Umbilical cord (tissue), 2 donors: ENCODE measurements at places on chromosomes 7 and 10.

DNA sequence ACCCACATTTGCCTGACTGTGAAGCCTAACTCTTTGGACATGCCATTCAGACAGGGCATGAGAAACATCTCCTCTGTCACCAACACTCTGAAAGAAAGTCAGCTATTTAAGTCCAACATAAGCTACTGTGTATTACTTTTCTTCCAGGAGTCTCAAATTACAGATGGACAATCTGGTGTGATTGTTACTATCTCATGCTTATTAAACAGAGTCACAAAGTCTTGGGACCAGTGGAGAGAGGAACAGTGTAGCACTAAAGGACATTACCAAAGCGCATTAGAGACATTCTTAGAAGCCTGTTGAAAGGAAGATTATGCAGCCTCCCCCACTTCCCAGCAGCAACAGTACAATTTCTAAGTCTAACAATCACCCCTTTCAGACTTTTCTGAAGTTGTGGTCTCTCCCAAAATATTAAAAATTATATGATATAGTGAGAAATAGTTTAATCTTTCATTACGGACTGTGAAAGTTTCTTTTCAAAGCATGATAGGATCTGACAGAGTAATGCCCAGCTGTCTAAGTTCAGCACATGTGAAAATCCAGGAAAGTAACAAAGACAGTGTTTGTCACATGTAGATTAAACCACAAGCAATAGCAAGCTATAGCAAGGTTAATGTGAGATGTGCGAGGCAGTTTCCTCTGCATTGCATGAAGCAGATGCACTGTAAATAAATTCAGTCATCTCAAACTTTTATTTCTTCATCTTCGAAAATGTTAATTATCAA is 280.9 kb upstream of the FZD8 start:
- no peak for DNase-seq

- DNase-seq, result no peak
These were observed 193.5 kb upstream of the HDAC9 start for GRCh38 chr7:18302097-18302496.

- peak; percentile 84 for DNase-seq
These were observed 8.2 kb downstream of the PRXL2A start for GRCh38 chr10:80416479-80417098.

DNA sequence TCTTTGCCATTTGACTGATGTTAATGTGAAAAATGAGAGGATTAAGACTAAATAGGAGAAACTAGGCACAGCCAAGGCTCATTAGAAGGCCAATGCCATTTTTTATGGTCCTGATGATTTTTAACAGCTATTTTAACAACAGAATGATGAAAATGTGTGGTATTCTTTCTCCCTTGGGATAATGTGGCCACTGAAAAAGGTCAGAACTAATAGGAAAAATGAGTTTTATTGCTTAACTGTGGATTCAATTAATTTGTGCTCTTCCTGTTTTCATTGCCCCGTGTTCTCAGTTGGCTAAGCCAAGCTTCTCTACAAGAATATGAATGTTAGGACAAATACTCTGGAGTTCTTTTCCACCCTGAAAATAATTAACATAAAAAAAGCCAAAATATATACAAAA is 56.6 kb downstream of the BMPER start:
- DNase-seq, result no peak

DNA sequence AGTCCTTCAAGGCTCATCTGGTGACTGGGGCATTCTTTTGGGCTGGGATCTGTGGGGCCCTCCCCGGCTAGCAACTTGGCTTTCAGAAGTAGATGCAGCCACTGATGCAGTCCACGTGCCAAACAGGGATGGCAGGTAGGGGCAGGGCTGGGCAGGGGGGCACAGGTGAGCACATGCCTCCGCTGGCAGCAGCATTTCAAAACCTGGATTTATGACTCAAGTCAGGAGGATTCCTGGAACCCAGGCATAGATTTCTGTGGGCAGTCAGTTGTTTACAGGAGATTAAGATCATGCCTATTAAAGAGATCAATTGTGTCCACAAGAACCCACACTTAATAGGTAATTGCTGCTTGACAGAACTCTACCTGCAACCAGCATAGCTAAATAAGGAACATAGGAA is 839 bp upstream of the HABP2 start:
- DNase-seq, result no peak

- DNase-seq, result no peak
These were observed 81.3 kb upstream of the DKK1 start for GRCh38 chr10:52232561-52233350.

DNA sequence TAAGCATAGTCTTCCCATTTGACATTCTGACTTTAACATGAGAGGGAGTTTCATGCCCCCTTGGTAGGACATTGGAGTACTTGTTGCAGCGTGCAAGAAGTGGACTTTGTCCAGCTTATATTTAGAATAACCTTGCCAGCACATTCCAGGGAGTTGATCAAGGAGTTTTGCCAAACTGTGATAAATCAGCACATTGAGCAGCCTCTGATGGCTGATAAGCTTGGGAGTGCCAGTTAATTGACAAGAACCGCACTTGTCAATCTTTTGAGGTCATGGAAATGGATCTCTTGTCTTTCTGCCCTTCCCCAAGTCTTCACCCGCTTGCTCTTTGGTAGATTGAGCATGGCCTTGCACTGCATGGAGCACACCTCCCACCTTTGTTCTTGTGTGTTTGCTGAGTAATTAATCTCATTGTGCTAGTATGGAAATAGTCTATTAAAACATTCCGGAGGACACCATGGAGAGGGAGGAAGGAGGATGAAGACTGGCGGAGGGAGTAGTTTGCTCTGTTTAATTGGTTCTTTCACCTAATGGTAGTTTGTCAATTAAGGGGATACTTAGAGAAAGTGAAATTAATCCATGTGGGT is 668.5 kb upstream of the GALNT17 start:
- no peak for DNase-seq

DNA sequence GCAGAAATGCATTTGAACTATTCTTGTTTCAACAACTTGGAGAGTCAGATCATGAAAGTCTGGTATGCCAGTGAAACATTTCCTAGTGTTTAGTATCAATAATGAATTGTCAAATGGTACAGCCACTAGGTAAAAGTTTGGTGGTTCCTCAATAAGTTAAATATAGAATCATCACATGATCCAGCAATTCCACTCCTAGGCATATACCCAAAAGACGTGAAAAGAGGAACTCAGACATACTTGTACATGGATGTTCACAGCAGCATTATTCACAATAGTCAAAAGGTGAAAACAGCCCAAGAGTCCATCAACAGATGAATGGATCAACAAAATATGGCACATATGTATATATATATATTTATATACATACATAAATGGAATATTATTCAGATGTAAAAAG is 67.0 kb upstream of the HPS1 start:
- no peak for DNase-seq

DNA sequence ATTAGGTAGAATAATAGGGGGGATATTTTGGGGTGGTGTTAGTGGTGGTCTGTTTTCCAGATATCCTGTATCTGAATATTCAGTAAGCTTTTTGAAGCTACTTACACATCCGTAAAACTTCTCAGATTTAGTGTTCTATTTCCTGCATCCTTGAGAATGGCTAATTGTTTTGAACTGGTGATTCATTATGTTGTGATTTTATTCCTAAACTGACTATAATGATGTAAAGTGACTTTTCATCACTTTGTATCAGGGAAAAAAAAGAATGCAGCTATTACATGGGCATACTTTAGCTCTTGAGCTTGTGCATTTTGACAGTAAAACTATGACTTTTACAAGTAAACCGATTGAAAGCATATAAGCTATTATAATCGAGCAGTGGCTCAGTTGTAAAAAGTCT is 18.2 kb downstream of the WAC start:
- DNase-seq, result no peak

GRCh38 chr10:100014071-100014762 is 4.5 kb upstream of the DNMBP start:
- no peak for DNase-seq

DNA sequence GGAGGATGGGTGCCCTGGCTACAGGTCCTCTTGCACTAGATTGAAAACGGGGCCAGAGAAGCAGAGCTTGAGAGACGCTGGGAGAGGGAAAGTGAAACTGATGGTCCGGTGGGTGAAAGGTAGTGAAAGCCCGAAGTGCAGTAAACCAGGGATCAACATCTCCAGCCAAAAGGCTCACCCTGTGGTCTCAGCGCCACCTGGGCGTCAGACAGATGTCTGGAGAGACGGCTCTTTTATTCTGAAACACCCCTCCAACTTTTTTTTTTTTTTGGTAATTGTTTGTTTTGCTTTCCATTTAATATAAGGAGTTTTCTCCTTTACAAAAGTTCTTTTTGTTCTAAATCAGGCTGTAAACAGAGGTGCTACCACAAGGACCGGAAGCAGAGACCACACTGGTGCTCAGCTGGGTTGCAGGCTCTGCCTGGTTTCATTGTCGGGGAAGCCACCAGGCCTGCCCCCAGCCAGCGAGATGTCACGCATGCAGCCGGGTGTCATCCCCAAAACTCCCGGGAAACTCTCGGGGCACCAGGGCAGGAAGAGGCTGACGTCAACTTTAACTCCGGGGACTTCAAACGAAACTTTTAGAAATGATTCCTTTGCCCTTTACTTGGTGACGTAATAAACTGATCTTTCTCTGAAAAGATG is 11.2 kb downstream of the IL2RA start:
- no peak for DNase-seq

- DNase-seq, result no peak
These were observed 56.9 kb downstream of the SORBS1 start for GRCh38 chr10:95504246-95504691.

GRCh38 chr7:35258868-35259522 is 5.1 kb upstream of the TBX20 start:
- no peak for DNase-seq

GRCh38 chr10:84715911-84716310 is 387.5 kb downstream of the CCSER2 start:
- DNase-seq, result peak; percentile 7

GRCh38 chr7:137904833-137905232 is 58.1 kb upstream of the DGKI start:
- DNase-seq, result peak; percentile 61

DNA sequence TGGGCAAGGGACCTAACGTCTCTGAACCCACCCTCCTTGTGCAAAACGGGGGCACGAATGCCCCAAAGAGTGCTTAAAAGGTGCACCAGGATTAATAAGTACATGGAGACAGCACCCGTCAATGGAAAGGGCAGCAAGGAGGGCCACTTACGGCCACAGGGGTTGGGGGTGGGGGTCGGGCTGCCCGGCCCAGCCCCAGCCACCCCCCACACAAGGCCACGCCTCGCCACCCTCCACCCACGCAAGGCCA is 213.4 kb downstream of the MAD1L1 start:
- no peak for DNase-seq

- no peak for DNase-seq
These were observed 34.6 kb upstream of the GOLGA7B start for GRCh38 chr10:97814996-97815395.

DNA sequence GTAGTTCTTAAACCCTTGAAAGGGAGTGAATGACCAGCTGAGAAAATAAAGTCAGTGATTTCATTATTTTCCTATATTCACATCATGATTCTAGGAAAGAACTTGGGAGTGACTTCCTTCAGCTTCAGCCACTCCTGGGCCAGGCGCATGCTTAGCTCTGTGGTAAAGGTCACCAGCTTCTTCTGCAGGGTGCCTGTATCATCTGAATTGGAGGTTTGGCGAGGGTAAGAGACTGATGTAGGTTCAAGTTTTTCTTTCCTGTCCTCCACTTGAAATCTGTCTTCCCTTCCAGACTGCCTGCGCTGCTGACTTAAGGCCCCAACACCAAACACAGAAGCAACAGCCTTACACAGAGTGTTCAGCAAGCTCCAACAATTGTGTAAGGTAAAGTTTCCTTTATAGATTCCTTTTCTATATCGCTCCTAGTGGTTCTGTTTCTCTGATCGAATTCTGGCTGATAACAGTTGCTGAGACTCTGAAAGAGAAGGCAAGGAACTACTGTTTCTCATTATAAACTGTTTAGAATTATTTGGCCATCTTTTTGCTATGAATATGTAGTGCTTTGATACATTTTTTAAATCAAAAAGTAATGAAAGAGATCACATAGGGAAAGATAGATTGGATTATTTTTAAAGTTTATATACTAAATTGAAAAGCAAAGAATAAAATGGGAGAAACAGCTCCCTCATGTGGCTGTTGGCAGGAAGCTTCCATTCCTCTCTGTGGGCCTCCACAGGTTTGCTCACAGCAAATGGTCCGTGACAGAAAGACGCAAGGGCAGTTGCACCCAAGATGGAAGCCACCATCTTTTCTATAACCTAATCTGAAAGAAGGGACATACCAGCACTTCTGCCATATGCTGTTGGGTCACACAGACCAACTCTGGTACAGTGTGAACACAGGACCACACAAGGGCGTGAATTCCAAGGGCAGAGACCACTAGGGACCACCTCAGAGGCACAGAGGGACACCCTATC is 14.0 kb downstream of the GATAD1 start:
- DNase-seq, result peak; percentile 25

DNA sequence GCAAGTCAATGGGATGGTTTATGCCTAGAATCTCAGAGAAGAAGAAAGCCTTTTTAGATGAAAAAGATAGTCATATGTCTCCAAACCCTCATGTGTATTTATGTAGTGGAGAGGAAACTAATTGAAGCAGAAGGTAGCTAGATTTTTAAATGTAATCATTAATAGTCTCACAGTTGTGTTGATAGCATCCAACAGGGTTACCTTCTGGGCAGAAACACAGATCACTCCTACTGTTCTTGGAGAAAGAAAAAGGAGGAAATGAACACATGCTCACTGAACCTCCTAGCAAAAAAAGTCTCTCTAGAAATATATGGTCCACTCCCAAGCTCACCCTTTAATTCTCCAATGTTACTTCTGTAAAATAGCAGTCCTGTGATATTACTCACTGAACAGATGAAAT is 777.2 kb upstream of the C7orf33 start:
- no peak for DNase-seq

DNA sequence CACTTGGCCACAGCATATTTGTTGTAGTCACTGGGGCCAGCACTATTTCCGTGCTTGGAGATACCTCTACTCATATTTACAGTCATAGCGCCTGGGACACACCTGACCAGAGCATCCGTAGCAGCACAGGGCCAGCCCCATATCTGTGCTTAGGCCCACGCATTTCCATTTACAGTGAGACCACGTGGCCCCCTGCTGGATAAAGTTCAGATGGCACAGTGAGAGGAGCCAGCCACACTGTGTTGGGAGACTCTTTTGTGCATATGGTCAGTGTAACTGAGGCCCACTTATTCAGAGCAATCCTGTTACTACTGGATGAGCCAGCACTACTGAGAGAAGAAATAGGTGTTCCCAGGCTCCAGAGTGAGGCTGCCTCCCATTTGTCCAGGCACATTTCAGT is 455.3 kb downstream of the REEP3 start:
- DNase-seq, result peak; percentile 46

DNA sequence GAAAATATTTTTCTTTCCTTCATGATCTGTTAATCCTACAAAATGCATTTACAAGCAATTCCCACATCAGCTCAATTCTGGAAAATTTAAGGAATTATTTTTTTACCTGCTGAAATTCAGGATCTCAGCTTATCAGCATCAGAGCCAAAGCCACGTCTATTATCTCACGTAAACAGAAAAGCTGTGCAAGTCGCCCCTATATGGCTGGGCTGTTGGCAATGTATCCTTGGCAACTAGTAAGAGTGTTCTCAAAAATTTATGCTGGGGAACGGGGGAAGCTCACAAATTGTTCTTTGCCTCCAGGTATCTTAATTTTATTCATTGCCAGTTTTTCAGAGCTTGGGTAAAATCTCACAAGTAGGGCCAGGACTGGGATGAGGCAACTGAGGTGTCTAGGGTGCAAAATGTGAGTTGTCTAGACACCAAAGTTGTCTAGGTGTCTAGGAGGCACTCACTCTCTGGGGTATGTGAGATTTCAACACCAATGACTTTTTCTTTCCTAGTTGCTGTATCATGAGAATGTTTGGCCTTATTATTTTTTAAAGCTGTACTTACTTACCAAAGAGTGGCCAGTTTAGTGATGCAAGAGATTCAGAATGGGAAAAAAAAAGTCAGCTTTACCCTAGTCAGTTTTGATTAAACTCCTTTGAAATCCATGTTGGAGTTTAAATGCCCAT is 5.1 kb downstream of the GSTO2 start:
- DNase-seq, result no peak
